ENCODE measurements at places on chromosomes 5 and 9. TPM values are rescaled to one million over a fixed set of nuclear protein-coding genes. Genes with fewer than 3 reads are reported as not detected.

DNA sequence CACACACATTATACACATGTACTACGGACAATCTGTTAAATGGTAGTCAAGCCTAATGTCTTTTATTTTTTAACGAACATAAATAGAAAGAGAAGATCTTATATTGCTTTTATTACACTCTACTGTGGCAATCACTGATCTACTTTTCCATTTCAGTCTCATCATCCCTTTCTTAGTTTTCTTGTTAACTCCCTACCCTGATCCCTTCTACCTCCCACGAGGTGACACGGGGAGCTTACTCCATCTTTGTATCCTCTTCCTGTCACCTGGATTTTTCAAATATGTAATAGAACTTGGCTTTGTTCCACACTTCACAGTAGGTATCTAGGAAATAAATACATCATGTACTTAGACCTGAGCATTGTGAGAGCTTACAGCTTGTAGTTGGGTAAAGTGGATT lies 211.0 kb downstream of the PIK3R1 start:
- DNase-seq: no peak

GRCh38 chr5:18576586-18576985 lies 942.3 kb downstream of the TAF11L14 start:
- DNase-seq: no peak

GRCh38 chr5:51487952-51488351 lies 104.7 kb downstream of the ISL1 start:
- no peak for DNase-seq

Gene LCN2
- polyA plus RNA-seq: not detected

Gene FIBCD1
- 0.78 TPM for polyA plus RNA-seq

Gene TUSC1
- 3.9 TPM for polyA plus RNA-seq

Data from brain (organoid and tissue), 16 donors.